ENCODE measurements at places on chromosomes 11 and 22. TPM values are rescaled to one million over a fixed set of nuclear protein-coding genes. Genes with fewer than 3 reads are reported as not detected.

- no peaks in the 10 kb centered on the region for H3K36me3 ChIP-seq
- no peaks in the 10 kb centered on the region for H3K27me3 ChIP-seq
- H3K27ac ChIP-seq, result no peak overlapping the region
Observed at GRCh38 chr22:49740242-49740641, 87.4 kb downstream of the BRD1 start.

GRCh38 chr11:82216927-82217570, 516.6 kb downstream of the FAM181B start:
- no peaks in the 10 kb centered on the region for H3K36me3 ChIP-seq
- no peak overlapping the region for H3K27ac ChIP-seq
- no peaks in the 10 kb centered on the region for H3K27me3 ChIP-seq
- H3K4me3 ChIP-seq, result no peak overlapping the region
- DNase-seq, result no peak

- H3K4me3 ChIP-seq, result no peak overlapping the region
- H3K27me3 ChIP-seq, result no peaks in the 10 kb centered on the region
- DNase-seq, result no peak
Observed at GRCh38 chr11:26065944-26066343, 266.0 kb upstream of the ANO3 start.

GRCh38 chr11:47257517-47258316, at the start of gene NR1H3:
TSS of gene NR1H3 (plus strand) at chr11:47257996. CDS start at chr11:47259217, 1,221 bp downstream.
- DNase-seq, result peak; percentile 30
- no peaks in the 10 kb centered on the region for H3K36me3 ChIP-seq
- peak within 1 kb of the TSS; percentile 18 for H3K27ac ChIP-seq
- H3K4me3 ChIP-seq, result peak within 1 kb of the TSS; percentile 14
- H3K27me3 ChIP-seq, result no peaks in the 10 kb centered on the region

GRCh38 chr11:13891911-13892310, 70.6 kb upstream of the SPON1 start:
- H3K4me1 ChIP-seq, result no peaks in the 10 kb centered on the region
- H3K27me3 ChIP-seq, result no peaks in the 10 kb centered on the region
- H3K27ac ChIP-seq, result no peak overlapping the region
- no peaks in the 10 kb centered on the region for H3K36me3 ChIP-seq

GRCh38 chr11:33775832-33776470, 1.6 kb upstream of the FBXO3 start:
- H3K36me3 ChIP-seq, result no peaks in the 10 kb centered on the region
- H3K4me1 ChIP-seq, result peaks cover 31% of the 10 kb centered on the region
- H3K4me3 ChIP-seq, result no peak overlapping the region
- DNase-seq, result no peak
- H3K27me3 ChIP-seq, result peaks cover 3% of the 10 kb centered on the region

IGSF9B gene
- total RNA-seq, result 2.2 TPM

PTPMT1 gene
- 19.4 TPM for total RNA-seq

ZFTA gene
- 4.8 TPM for total RNA-seq

UFD1 gene
- total RNA-seq, result 77.8 TPM

INS gene
- not detected for total RNA-seq

HNRNPUL2 gene
- 58.0 TPM for total RNA-seq

Data from natural killer cell (primary cell).